ENCODE measurements at places on chromosomes 6 and 20.

GRCh38 chr6:31547727-31548543 is 527 bp downstream of the NFKBIL1 start:
- no peak for DNase-seq

DNA sequence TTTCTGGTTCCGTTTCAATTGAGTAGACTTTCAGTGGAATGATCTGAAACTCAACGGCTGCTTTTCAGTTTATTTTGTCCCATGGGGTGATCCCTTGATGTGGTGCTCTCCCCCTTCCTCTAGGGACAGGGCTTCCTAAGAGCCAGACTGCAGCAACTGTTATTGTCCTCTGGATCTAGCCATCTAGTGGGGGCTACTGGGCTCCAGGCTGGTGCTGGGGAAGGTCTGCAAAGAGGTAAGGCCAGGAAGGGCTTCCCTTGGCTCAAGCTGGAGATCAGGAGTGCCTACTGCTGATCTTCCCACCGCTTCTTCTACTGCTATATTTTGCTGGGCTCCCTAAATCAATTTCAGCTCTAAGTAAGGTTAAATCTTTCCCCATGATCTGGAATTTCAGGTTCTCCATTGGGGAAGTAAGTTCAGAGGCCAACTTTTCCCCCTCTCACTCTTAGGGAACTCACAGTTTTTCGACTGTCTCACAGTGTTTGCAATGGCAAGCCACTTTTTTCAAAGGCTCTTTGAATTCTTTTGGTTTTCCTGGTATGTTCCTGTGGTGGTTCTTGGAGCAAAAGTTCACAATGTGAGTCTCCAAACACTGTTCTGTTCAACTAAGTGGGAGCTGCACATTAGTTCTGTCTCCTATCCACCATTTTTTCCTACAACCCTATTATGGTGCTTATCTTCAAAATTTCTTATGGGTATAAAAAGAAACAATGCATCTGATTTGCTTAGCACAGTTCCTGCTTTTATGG is 286.2 kb upstream of the EXOC2 start:
- DNase-seq, result no peak

GRCh38 chr6:142947714-142948480 is 2.9 kb upstream of the HIVEP2 start:
- no peak for DNase-seq

GRCh38 chr6:29442719-29443118 is 3.6 kb downstream of the OR10C1 start:
- no peak for DNase-seq

DNA sequence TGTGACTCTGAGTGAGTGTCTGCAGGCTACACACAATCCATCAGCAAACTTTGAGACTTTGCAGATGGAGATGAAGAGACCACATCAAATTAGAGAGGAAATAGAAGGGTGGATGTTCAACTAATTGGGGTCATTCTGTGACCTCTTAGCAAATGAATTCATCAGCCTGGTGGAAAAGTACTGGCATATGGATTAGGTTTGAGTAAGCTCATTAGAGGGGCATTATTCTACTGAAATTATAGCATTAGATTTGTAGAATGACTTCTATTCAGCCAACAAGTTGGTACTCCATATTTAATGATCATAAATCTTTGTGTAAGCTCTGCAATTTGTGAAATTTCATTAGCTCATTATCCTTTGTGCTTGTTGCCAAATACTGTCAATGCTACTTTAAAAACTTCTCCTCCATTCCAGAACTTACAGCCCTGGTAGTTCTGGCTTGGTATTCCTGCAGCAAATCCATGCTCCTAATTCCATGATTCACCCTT is 63.8 kb downstream of the ADTRP start:
- DNase-seq, result no peak

DNA sequence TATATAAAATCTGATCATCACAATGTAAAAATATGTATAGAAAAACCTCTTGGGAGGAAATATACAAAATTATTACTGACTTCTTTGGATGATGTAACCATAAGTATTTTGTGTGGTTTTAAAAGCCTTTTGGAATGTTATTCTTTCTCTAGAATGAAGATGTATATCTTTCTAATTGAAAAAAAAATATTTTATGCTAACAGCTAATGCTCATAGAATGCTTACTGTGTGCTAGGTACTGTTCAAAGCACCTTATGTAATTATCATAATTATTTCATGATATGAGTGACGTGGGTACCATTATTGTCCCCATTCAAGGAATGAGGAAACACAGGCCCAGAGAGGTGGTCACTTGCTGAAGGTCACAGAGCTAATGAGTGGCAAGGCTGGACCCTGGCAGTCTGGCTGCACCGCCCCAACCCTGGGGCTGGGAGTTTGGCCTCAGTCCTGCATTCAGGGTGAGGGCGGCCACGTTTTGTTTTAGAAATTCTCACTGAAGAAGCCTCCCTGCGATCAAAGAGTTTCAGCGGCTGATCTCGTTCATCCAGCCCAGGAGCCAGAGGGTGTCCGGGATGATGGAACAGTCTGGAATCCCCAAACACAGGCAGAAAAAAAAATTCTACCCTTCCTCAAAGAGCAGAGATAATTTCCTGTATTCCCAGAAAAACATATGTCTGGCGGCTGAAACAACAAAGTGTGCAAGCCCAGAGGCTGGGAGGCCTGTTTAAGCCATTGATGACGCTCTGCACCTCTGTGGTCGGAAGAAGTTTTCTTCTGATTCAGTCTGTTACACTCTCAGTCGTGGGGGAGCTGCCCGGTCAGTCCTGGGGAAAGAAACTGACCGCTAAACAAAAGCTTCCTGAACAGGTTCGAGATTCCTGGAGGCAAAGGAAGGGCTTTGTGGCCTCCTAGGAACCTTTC is 37.3 kb downstream of the TFEB start:
- peak; percentile 51 for DNase-seq

GRCh38 chr6:137698636-137699030 is 168.4 kb upstream of the TNFAIP3 start:
- DNase-seq, result no peak

DNA sequence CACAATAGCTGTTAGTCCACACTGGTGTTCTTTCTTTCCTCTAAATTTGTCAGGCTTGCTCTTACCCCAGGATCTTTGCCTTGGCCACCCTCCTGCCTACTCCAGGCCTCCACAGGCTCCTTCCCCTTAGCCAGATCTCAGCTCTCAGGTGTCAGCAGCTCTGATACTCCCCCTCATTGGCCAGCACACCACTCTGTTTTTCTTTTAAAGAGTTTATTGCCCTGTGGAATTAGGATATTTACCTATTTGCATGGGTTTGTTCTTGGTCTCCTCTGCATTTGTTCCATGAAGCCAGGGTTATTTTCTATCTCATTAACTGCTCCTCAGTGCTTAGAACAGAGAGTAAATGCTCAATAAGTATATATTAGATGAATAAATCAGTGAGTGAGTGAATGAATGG is 36.8 kb downstream of the GCNT2 start:
- no peak for DNase-seq
